ENCODE measurements at places on chromosomes 5 and 9.

DNA sequence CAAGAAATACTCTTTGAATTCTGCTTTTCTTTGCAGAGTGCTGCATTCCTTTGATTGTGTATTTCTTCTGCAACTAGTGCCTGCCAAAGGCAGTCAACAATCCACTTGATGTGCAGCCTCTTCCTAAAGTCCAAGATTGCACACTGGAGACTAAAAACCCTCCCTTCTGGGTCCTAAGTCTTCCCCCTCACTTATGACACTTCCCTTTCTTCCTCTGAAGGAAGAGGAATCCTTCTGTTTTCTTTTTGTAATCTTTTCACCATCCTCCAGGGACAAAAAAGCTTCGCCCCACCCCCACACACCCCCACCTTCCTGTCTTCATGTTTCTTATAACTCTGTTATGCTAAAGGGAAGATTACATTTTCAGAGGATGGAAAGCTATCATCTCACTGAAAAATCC lies 39.9 kb downstream of the WDR36 start:
- no peak for DNase-seq

DNA sequence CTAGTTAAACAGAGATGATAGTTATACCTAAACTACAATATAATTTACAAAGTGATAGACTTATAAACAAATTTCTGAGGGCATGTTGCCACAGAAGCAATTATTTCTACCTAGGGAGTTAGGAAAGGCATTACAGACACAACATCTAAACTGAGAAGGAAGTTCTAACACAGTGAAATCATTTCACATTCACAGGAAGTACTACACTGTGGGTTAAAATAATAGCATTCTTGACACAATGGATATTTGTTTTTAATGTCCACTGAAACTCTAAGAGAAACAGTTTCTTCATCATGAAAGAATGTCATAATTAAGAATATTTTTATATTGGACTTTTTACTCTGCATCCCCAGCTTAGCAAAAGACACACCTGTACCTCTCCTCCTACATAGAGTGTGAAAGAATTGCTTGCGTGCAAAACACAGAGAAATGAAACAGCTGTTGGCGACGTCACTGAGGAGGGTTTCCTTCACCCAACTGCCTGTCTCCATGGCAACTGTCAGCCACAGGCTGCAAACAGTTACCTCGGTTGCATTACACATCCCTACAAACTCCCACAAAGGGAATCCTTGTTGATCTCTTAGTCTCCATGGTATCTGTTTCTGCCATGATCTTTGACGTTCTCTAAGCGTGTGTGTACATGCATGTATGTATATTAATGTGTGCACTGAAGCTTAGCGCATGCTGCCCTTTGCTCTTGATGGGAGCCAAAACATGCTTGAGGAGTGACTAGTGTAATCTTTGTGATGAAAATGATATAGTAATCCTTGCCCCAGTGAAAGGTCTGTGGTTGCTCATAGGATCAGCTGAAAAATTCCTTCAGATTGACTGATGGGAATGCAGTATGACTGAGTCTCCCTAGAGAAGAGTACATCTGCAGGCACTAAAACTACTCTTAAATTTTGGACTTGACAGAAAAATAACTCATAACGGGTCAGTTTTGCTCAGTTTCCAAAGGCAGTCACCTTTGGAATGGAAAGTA lies 168.5 kb downstream of the ACTL7B start:
- DNase-seq = peak; percentile 76

GRCh38 chr5:100706776-100707175 lies 171.6 kb downstream of the FAM174A start:
- no peak for DNase-seq

DNA sequence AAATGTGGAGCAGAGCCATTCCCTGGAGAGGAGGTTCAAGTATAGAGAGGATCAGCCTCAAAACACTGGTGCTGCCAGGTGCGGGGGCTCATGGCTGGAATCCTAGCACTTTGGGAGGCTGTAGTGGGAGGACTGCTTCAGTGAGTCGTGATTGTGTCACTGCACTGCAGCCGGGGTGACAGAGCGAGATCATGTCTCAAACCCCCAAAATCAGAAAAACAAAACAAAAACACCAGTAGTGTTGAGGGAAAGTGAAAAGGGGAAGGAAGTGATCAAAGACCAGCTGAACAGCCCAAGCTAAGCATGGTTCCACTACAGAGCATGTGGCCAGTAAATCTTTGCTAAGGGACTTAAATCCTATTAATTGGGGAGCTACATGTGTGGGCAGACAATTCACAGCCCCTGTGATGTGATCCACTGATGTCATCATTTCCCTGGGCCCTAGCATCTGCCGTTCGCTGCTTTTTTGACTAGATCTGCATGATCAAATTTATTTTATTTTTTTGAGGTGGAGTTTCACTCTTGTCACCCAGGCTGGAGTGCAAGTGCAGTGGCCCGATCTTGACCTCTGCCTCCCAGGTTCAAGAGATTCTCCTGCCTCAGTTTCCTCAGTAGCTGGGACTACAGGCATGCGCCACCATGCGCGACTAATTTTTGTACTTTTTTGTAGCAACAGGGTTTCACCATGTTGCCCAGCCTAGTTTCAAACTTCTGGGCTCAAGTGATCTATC lies 2.7 kb upstream of the PCBD2 start:
- no peak for DNase-seq

- no peak for DNase-seq
Measured at GRCh38 chr5:166346726-166347374, 1944.6 kb upstream of the WWC1 start.

DNA sequence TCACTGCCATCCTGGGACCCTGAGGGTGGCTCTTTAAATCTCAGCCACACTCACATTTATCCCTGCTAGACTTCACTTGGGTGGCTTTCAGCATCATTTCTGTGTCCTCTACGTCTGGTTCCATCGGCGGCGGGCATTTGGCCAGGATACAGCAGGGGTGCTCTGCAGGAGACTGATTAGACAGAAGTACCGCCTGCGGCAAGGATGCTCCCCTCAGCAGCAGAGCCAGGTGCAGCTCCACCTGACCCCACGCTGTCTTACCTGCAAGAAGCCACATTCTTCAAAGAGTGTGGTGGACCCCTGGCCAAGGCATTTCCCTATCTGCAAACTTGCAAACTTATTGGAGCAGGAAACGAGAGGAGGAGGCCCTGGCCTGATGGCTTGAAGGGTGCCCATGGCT lies 309.8 kb upstream of the IRX4 start:
- no peak for DNase-seq

All from kidney glomerular epithelial cell (primary cell).